ENCODE measurements at places on chromosomes 7 and 10. TPM values are rescaled to one million over a fixed set of nuclear protein-coding genes. Genes with fewer than 3 reads are reported as not detected.

Gene RHOBTB1
- 5.6 TPM for total RNA-seq

Gene CPXM2
- total RNA-seq, result 4.9 TPM

Gene GARIN1A
- total RNA-seq, result 0.74 TPM

Gene OPN4
- total RNA-seq, result not detected

Gene GIMAP1
- not detected for total RNA-seq

Gene MYOF
- total RNA-seq, result 124 TPM

Gene SPDYE2
- not detected for total RNA-seq

Gene CH25H
- not detected for total RNA-seq

Gene MAT1A
- not detected for total RNA-seq

Gene LMOD2
- not detected for total RNA-seq

Gene GPR146
- total RNA-seq, result 0.17 TPM

Gene CHCHD3
- 280 TPM for total RNA-seq

Gene OR2A42
- not detected for total RNA-seq

Gene ELN
- total RNA-seq, result 0.23 TPM

Gene LAMB1
- total RNA-seq, result 157 TPM

Gene PRF1
- total RNA-seq, result not detected

Gene SOSTDC1
- total RNA-seq, result not detected

Gene SLC39A12
- total RNA-seq, result not detected

Gene HABP2
- not detected for total RNA-seq

Gene WDR11
- 21.9 TPM for total RNA-seq

Gene COL13A1
- 19.5 TPM for total RNA-seq

Gene AOC1
- 0.17 TPM for total RNA-seq

Gene VDAC2
- 175 TPM for total RNA-seq

Gene INSYN2A
- 0.24 TPM for total RNA-seq

Gene AEBP1
- total RNA-seq, result not detected

Gene VSIR
- 1.5 TPM for total RNA-seq

Gene NUPR2
- not detected for total RNA-seq

Gene LIPM
- total RNA-seq, result not detected

Gene ADAM12
- 59.9 TPM for total RNA-seq

Gene ING3
- total RNA-seq, result 23.7 TPM

Gene PIP
- total RNA-seq, result not detected

Gene SH2B2
- 2.2 TPM for total RNA-seq

Gene IGFBP3
- total RNA-seq, result 265 TPM

Data from Daoy (cell line).